Stimulated activated CD4-positive, alpha-beta T cell treated with anti-CD3 and anti-CD28 coated beads, Interleukin-4, amount 100 ng/mL, for 1 hour (primary cell): ENCODE measurements at places on chromosomes 3 and 15.

DNA sequence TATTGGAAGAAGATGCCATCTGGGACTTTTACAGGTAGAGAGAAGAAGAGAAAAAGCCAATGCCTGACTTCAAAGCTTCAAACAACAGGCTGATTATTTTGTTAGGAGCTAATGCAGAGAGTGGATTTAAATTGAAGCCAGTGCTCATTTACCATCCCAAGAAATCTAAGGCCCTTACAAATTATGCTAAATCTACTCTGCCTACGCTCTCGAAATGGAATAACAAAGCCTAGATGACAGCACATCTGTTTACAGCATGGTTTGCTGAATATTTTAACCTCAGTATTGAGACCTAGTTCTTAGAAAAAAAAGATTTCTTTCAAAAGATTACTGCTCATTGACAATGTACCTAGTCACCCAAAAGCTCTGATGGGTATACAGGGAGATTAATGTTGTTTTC lies 16.2 kb downstream of the ARL14 start:
- DNase-seq, result no peak

- DNase-seq, result no peak
Observed at GRCh38 chr3:197564097-197564843, 8.5 kb upstream of the BDH1 start.

DNA sequence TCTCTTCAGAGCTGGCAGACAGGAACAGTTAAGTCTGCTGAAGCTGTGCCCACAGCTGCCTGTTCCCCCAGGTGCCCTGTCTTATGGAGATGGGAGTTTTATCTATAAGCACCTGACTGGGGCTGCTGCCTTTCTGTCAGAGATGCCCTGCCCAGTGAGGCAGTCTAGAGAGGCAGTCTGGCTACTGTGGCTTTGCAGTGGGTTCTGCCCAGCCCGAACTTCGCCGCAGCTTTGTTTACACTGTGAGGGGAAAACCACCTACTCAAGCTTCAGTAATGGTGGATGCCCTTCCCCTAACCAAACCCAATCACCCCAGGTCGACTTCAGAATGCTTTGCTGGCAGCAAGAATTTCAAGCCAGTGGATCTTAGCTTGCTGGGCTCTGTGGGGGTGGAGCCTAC lies 91.2 kb downstream of the SLC25A26 start:
- no peak for DNase-seq

- DNase-seq, result no peak
Observed at GRCh38 chr3:152061296-152061695, 187.9 kb downstream of the SUCNR1 start.

DNA sequence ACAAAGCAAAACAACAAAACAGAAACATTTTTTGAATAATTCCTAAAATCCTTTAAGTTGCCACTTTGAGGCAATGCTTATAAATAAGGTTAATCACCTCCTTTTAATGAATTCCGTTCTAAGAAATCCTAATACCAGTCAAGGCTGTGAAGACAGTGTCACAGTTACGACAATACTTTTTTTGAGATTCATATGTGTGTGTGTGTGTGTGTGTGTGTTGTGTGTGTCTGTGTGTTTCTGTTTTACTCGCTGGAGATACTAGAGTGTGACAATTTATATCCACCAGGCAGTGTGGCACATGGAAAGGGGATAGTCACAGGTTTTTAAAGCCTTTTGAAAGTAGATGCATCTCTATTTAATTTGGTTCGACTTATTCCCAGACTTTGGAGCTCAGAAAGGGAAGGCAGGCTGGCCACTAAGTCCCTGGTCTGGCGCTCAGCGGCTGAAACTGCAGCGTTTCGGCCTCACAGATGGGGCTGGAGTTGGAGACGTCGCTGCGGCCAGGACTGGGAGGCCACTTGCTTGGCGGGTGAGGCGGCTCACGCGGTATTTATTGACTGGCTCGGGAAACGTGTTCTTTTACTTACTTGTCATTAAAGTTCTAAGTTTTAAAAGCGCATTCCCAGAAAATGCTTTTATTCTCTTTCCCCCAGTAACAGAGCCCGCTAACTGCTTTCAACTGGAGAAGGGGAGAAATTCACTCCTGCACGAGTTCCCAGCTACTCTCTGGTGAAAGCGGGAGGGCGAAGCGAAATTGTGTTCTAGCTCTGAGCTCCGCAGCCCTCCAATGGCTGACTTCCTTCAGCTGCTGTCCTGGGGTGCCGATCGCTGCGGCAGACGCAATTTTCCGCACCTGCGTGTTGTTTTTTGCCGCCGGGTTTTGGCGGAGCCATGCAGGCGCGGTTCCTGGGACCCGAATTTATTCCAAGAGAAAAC lies 13.7 kb downstream of the ZIC1 start:
- DNase-seq, result no peak

- DNase-seq, result no peak
Observed at GRCh38 chr3:12138044-12138443, 20.7 kb downstream of the TIMP4 start.
